ENCODE measurements at places on chromosomes 4 and X. TPM values are rescaled to one million over a fixed set of nuclear protein-coding genes. Genes with fewer than 3 reads are reported as not detected.

- DNase-seq, result no peak
Measured at GRCh38 chr4:44916411-44916810, 190.1 kb upstream of the GNPDA2 start.

DNA sequence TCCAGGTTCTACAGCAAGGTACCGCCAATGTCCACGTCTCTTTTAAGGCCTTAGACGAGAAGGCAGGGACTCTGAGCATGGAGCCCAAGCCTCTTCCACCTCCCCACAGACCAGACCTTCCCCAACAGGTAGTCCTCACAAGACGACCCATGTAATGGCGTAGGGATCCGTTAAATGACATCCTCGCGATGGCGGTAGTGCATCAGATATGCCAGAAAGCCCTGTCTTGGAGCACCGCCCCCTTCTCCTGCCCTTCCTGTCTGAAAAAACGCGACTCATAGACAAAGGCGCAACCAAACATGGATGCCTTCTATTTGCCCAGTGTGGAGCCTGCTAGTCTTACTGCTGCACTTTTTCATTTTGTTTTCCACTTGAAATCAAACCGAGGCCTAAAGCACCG, 185.4 kb downstream of the OR13H1 start:
- DNase-seq, result no peak

The COL4A6 gene
- not detected for total RNA-seq

DNA sequence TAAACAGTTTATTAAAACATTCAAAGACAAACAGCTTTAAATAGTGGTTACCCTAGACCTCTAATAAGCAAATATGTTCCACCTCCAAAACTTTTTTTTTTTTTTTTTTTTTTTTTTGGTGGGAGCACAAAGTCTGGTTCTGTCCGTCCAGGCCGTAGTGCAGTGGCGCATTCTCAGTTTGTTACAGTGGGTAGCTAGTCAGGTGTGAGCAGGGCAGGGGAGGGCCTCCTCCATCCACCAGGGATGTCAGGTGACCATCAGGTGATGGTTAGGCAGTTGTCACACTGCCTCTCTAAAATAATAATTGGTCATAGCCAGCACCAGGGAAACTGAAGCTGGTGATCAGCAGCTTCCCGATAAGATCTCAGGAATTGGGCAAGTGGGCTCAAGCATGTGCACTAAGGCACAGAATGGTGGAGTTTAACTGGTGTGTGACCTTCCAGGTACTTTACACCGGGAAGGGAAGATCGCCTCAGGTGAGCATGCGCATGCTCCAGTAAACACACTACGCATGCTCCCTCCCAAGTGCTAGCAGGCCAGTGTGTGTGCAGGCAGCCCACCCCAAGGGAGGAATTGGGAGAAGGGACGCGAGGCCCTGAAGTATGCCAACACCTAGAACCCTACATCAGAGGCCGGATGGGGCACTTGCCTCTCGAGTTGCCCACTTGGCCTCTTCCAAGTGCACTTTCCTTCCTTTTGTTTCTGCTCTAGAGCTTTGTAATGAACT, 27.2 kb downstream of the TNIP2 start:
- DNase-seq, result no peak

DNA sequence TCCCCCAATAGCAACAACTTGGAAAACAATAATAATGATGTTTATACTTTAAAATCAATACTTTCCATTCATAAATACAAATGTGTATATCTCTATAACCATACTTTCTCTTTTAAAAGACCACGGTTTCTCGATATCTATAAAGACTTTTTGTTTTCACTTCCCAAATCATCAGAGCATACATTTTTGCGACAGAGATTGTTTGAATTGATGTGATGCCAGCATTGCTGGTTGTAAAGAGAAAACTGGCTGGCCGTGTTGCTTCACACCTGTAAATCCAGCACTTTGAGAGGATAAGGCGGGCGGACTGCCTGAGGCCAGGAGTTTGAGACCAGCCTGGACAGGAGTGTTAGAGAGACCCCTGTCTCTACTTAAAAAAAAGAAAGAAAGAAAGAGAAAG, 77.6 kb upstream of the ZNF518B start:
- DNase-seq, result no peak

- DNase-seq, result no peak
Measured at GRCh38 chrX:131795442-131796229, 227.5 kb upstream of the STK26 start.

Data from activated T-cell treated with anti-CD3 and anti-CD28 coated beads, Interleukin-2, amount 50 U/mL, for 72 hours (primary cell).